ENCODE measurements at places on chromosomes 13 and 19.
A peak's percentile ranks its signal among the peaks of the same experiment; 100 is the strongest.

- no peak overlapping the region for H3K4me3 ChIP-seq
- no peak for DNase-seq
- H3K27ac ChIP-seq, result no peak overlapping the region
- no peaks in the 10 kb centered on the region for H3K4me1 ChIP-seq
- peaks cover 14% of the 10 kb centered on the region for H3K27me3 ChIP-seq
- no peaks in the 10 kb centered on the region for H3K36me3 ChIP-seq
These were observed 35.7 kb upstream of the TPM4 start for GRCh38 chr19:16040642-16041041.

- peak; percentile 59 for DNase-seq
- H3K36me3 ChIP-seq, result no peaks in the 10 kb centered on the region
- no peak overlapping the region for H3K4me3 ChIP-seq
- no peaks in the 10 kb centered on the region for H3K27me3 ChIP-seq
- no peak overlapping the region for H3K27ac ChIP-seq
These were observed 201.0 kb upstream of the RXFP2 start for GRCh38 chr13:31538067-31539042.

- no peak overlapping the region for H3K4me3 ChIP-seq
- H3K4me1 ChIP-seq, result no peaks in the 10 kb centered on the region
- DNase-seq, result no peak
- no peak overlapping the region for H3K27ac ChIP-seq
- no peaks in the 10 kb centered on the region for H3K27me3 ChIP-seq
These were observed 29.1 kb downstream of the DHX34 start for GRCh38 chr19:47378246-47378645.

DNA sequence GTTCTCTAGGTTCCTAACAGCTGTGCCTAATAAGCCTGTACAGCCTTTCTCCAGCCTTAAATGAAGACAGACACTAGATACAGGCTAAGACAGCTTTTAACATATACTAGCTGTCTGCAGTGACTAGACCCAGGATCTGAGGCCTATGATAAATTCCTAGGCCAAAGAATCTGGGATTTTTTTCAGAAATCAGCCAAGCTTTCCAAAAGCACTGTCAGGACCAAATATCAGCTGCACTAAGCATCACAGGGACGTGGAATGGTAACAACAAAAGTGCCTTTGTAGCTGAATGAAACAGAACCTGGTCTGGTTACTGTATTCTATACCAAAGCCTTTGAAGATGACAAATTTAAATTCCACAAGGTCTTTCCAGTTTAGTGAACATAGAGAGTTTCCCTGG is 77.9 kb upstream of the DOCK9 start:
- H3K27me3 ChIP-seq, result no peaks in the 10 kb centered on the region
- H3K27ac ChIP-seq, result no peak overlapping the region
- no peaks in the 10 kb centered on the region for H3K36me3 ChIP-seq

GRCh38 chr19:50837300-50837699 is 3.9 kb upstream of the KLK15 start:
- H3K4me1 ChIP-seq, result no peaks in the 10 kb centered on the region
- no peak overlapping the region for H3K27ac ChIP-seq
- no peak for DNase-seq
- no peak overlapping the region for H3K4me3 ChIP-seq
- no peaks in the 10 kb centered on the region for H3K36me3 ChIP-seq

DNA sequence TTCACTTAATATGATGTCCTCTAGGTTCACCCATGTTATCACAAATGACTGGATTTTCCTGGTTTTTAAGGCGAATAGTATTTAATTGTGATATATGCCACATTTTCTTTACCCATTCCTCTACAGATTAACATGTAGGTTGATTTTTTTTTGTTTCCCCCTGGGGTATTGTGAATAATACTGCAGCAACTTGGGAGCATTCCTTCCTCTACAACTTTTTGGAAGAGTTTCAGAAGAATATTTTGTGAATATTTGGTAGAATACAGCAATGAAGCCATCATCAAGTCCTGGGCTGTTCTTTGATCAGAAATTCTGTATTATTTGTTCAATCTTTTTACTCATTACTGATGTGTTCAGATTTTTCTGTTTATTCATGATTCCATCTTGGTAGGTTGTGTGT is 5.6 kb upstream of the ZNF331 start:
- H3K27me3 ChIP-seq, result no peaks in the 10 kb centered on the region
- H3K4me1 ChIP-seq, result no peaks in the 10 kb centered on the region
- DNase-seq, result no peak
- H3K27ac ChIP-seq, result no peak overlapping the region

DNA sequence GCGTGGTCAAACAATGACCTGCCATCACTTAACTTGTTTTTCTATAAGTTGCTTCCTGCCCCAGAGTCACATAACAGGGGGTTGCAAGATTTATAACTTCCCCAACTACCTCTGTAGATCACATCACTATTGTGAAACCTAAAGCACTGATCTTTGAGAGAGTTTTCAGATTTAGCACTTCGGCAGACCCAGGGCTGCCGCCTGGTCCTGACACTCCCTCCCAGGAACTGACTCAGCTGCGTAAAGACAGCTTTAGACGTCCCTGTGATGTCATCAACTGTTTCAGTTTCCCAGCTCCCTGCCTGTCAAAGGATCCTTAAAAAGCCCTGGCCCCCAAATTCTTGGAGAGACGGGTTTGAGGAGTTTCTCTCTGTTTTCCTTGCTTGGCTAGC is 33.3 kb downstream of the IGFL2 start:
- DNase-seq, result no peak
- H3K4me1 ChIP-seq, result no peaks in the 10 kb centered on the region
- no peak overlapping the region for H3K4me3 ChIP-seq
- H3K27ac ChIP-seq, result no peak overlapping the region

- no peak overlapping the region for H3K27ac ChIP-seq
- H3K27me3 ChIP-seq, result no peaks in the 10 kb centered on the region
- DNase-seq, result no peak
- no peak overlapping the region for H3K4me3 ChIP-seq
These were observed 71.2 kb downstream of the MYO16 start for GRCh38 chr13:108700422-108701170.

GRCh38 chr19:36573895-36574720 is 1.0 kb upstream of the ZNF529 start:
- no peaks in the 10 kb centered on the region for H3K27me3 ChIP-seq
- H3K36me3 ChIP-seq, result peaks cover 1% of the 10 kb centered on the region
- no peak for DNase-seq
- H3K4me3 ChIP-seq, result peak overlapping the region; percentile 76
- peaks cover 16% of the 10 kb centered on the region for H3K4me1 ChIP-seq

- no peak for DNase-seq
- H3K4me3 ChIP-seq, result no peak overlapping the region
- no peaks in the 10 kb centered on the region for H3K36me3 ChIP-seq
- H3K27me3 ChIP-seq, result no peaks in the 10 kb centered on the region
- H3K27ac ChIP-seq, result no peak overlapping the region
These were observed 24.2 kb downstream of the NEK5 start for GRCh38 chr13:52104624-52105023.

- peak; percentile 66 for DNase-seq
- no peak overlapping the region for H3K4me3 ChIP-seq
- no peaks in the 10 kb centered on the region for H3K27me3 ChIP-seq
- H3K36me3 ChIP-seq, result no peaks in the 10 kb centered on the region
- peaks cover 22% of the 10 kb centered on the region for H3K4me1 ChIP-seq
These were observed 34.4 kb downstream of the PIP5K1C start for GRCh38 chr19:3665681-3666544.

DNA sequence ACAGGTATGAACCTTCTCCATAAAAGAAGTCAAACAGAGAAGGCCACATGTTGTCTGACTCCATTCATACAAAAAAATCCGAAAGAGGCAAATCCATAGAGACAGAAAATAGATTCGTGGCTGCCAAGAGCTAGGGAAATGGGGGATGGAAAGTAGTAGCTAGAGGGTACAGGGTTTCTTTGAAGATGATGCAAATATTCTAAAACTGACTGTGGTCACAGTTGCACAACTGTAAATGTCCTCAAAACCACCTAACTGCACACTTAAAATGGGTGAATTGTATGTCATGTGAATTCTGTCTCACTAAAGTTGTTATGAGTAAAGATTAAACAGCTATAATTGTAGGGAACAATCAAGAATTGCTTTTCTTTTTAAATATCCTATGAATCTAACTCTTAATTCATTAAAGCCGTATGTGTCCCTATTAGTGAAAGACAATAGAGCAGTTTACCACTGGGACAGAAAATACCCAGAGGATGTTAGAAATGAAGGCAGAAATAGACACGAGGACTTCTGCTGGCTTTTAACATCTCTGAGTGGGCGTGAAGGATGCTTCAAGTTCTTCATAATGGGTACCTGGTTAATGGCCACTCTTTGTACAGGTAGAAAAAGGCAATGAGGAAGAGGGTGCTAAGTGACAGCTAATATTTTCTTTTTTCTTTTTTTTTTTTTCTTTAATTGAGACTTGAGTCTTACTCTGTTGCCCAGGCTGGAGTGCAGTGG is 21.2 kb downstream of the INSR start:
- H3K27me3 ChIP-seq, result no peaks in the 10 kb centered on the region
- H3K4me1 ChIP-seq, result peaks cover 8% of the 10 kb centered on the region
- no peak overlapping the region for H3K27ac ChIP-seq
- H3K4me3 ChIP-seq, result no peak overlapping the region
- no peak for DNase-seq
- H3K36me3 ChIP-seq, result no peaks in the 10 kb centered on the region

DNA sequence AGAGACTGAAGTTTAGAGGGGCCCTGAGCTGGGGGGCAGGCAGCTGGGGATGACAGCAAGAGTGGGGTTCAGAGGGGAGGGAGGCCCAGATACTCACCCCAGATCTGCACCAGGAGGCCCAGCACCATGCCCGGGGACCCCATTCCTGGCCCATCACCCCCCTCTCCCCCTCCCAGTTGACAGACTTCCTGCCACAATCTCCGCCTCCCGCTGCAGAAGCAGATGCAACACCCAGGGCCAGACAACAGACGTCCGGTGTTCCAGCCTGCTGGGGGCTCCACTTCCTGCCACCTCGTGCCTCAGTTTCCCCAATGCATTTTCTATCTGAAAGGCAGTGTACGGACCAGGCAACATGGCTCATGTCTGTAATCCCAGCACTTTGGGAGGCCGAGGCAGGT is at the start of gene TMIGD2:
Gene TMIGD2 (minus strand): TSS at position 147 of the 398 bp plus-strand sequence. CDS start 4 bp downstream, at position 143.
- H3K4me1 ChIP-seq, result peaks cover 10% of the 10 kb centered on the region
- H3K27ac ChIP-seq, result peak within 1 kb of the TSS; percentile 63
- no peaks in the 10 kb centered on the region for H3K27me3 ChIP-seq
- no peak within 1 kb of the TSS for H3K4me3 ChIP-seq
- H3K36me3 ChIP-seq, result no peaks in the 10 kb centered on the region

- H3K36me3 ChIP-seq, result no peaks in the 10 kb centered on the region
- no peak overlapping the region for H3K4me3 ChIP-seq
- no peaks in the 10 kb centered on the region for H3K27me3 ChIP-seq
- peak; percentile 72 for DNase-seq
These were observed 362.5 kb downstream of the TDRD3 start for GRCh38 chr13:60759499-60759898.

DNA sequence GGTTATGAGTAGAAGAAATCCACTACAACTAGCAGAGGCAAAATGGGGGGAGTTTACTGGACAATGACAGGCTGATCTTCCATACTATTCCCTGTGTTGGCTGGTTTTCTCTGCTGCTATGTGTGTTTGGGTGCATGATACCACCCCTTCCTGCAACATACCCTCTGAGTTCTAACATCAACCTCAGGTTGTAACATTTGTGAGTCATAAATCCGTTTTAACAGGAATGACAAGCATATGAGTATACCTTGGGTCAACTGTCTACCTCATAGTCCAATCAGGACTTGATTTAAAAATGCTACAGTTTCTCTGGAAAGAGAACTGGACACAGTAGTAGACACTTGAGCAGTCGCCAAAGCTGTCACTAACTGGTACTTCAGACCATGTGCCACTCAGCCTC is 422.9 kb downstream of the KCTD12 start:
- no peaks in the 10 kb centered on the region for H3K4me1 ChIP-seq
- no peaks in the 10 kb centered on the region for H3K27me3 ChIP-seq
- no peaks in the 10 kb centered on the region for H3K36me3 ChIP-seq
- DNase-seq, result no peak

GRCh38 chr13:66896933-66897332 is 333.2 kb downstream of the PCDH9 start:
- H3K36me3 ChIP-seq, result no peaks in the 10 kb centered on the region
- no peak for DNase-seq
- H3K27ac ChIP-seq, result no peak overlapping the region
- H3K27me3 ChIP-seq, result no peaks in the 10 kb centered on the region

DNA sequence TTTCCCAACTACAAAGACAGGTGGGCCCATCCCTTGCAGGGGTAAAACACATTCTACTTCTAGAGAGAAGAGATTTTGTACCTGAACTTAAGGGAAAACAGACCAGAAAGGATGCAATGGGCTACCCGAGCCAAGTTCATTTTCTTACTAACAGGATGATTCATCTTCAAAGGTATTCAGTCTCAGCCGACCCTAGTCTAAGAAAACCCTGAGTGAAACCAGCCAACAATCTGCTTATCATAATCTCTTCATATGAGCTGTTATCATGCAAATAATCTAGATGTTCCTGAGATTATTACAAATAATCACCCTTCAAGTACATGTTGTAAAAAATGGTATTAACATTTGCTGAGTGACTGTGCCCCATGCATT is 15.6 kb downstream of the PABPC3 start:
- DNase-seq, result no peak
- no peak overlapping the region for H3K27ac ChIP-seq
- H3K36me3 ChIP-seq, result no peaks in the 10 kb centered on the region
- H3K4me3 ChIP-seq, result no peak overlapping the region
- no peaks in the 10 kb centered on the region for H3K4me1 ChIP-seq

- peaks cover 55% of the 10 kb centered on the region for H3K4me1 ChIP-seq
- peak; percentile 62 for DNase-seq
- peak overlapping the region; percentile 94 for H3K4me3 ChIP-seq
- peak overlapping the region; percentile 96 for H3K27ac ChIP-seq
These were observed 463 bp upstream of the TSC22D1 start for GRCh38 chr13:44576351-44577235.

- H3K4me1 ChIP-seq, result no peaks in the 10 kb centered on the region
- no peak overlapping the region for H3K4me3 ChIP-seq
- H3K36me3 ChIP-seq, result no peaks in the 10 kb centered on the region
- DNase-seq, result no peak
- H3K27ac ChIP-seq, result no peak overlapping the region
These were observed 50.3 kb downstream of the UQCRFS1 start for GRCh38 chr19:29162694-29163093.

- H3K36me3 ChIP-seq, result no peaks in the 10 kb centered on the region
- DNase-seq, result no peak
- no peaks in the 10 kb centered on the region for H3K4me1 ChIP-seq
- H3K4me3 ChIP-seq, result no peak overlapping the region
- H3K27me3 ChIP-seq, result peaks cover 9% of the 10 kb centered on the region
- H3K27ac ChIP-seq, result no peak overlapping the region
These were observed 11.8 kb upstream of the TLE5 start for GRCh38 chr19:3073931-3074595.

- DNase-seq, result peak; percentile 93
- H3K4me1 ChIP-seq, result peaks cover 13% of the 10 kb centered on the region
- H3K27ac ChIP-seq, result no peak overlapping the region
- H3K27me3 ChIP-seq, result peaks cover 23% of the 10 kb centered on the region
- peak overlapping the region; percentile 39 for H3K4me3 ChIP-seq
These were observed 2.3 kb upstream of the EML2 start for GRCh38 chr19:45641274-45642105.

DNA sequence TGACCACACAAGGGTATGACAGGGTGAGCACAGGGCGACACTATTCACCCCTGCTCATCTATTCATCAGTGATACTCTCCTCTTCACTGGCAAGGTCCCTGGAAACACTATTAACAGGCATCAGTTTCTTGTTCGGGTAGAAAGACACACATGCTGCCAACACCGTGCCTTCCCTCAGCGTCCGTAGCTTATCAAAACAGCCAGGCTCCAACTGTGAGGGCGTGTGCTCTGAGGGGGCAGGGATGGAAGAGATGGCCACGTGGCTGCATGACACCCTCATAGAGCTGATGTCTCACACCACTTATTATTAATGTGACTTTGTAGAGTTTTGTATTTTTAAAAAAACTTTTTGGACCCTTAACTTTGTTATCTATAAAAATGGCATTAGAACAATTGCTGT is 160.3 kb downstream of the ITGBL1 start:
- DNase-seq, result no peak
- no peaks in the 10 kb centered on the region for H3K27me3 ChIP-seq
- no peak overlapping the region for H3K4me3 ChIP-seq
- no peak overlapping the region for H3K27ac ChIP-seq
- H3K36me3 ChIP-seq, result no peaks in the 10 kb centered on the region
- H3K4me1 ChIP-seq, result no peaks in the 10 kb centered on the region
